ENCODE measurements at places on chromosomes 5 and 9. TPM values are rescaled to one million over a fixed set of nuclear protein-coding genes. Genes with fewer than 3 reads are reported as not detected.
A peak's percentile ranks its signal among the peaks of the same experiment; 100 is the strongest.

DNA sequence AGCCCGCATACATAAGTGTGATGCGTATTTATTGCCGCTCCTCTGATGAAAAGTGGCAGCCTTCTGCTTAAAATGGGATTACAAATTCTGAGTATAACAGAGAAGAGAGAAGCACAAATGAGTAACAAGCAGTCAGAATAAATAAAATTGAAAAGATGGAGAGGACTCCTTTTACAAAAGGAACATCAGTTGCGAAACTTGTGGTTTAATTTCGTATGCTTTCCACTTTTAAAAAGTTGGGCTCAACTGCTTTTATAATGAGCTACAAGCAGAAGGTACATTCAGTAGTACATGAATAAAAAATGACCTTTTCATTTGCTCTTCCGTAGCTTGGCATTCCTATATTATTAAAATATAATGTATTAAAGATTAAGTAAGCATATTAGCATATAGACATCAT is 320.0 kb downstream of the FBXL17 start:
- DNase-seq: peak; percentile 35

DNA sequence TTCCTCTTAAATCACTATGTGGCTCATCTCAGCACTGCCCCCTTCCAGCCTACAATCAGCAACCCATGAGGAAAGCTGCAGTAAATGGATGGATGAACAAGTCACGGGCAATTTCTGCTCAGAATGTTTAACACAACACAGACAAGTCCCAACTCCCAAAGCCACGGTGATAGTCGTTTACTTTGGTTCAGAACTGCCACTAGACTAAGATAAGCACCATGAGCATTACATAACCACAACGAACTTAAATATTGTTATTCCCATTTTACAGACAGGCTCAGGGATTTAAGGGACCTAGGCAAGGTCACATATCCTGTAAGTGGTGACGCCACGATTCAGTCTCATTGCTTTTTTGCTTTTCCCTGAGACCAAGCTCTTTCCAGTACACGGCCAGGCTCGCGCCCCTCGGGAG is 2.0 kb upstream of the SMIM27 start:
- peak; percentile 10 for DNase-seq

- no peak for DNase-seq
Measured at GRCh38 chr5:100904259-100904861, 1.3 kb upstream of the ST8SIA4 start.

The RASEF gene
- total RNA-seq: 0.09 TPM

GRCh38 chr9:69718218-69718617 is 41.6 kb downstream of the PTAR1 start:
- DNase-seq: no peak

DNA sequence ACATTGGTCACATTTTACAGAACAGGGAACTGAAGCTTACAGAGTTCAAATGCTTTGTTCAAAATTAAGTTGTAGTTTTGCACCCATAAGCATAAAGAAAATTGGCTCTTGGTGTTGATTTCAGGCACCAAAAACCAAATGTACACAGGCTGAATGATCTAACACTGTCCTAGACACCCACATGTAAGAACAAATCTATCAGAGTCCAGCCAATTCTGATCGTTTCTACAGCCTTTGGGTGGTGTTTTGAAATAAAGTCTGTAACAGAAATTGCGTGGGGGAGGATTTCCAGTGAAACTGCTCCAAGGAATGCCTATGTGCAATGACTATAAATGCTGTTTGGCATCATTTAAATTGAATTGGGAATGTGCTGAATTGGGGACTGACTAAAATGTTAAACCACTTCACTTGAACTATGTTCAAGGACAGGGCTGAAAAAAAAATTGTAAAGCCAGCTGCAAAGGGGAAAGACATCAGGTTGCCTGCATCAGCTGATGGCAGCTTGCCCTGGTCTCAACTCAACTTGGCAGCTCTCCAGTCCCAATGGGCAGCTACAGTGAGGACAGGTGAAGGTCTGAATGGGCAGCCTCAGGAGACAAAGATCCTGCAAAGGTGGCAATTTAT is 92.2 kb upstream of the TRPC7 start:
- no peak for DNase-seq

The ADAMTSL2 gene
- total RNA-seq: 0.06 TPM

The CCNO gene
- total RNA-seq: 2.6 TPM

The SPRY4 gene
- total RNA-seq: 35.6 TPM

DNA sequence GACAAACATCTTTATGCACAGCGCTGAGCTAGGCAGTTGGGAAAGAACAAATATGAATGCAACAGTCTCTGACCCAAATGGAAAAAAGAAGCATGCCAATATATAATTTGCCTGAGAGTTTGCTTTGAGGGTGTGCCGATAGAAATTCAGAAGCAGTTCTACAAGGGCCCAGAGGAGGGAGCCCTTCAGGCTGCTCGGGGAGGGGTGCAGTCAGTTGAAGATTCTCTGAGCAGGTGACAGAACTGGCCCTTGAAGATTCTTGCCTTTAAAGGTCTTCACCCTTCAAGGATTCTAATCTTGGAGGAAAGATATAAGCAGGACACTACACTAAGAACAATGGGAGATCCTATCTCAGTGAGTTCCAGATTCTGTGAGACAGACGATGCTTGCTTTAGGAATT is 3.7 kb upstream of the PAPPA start:
- DNase-seq: peak; percentile 79

DNA sequence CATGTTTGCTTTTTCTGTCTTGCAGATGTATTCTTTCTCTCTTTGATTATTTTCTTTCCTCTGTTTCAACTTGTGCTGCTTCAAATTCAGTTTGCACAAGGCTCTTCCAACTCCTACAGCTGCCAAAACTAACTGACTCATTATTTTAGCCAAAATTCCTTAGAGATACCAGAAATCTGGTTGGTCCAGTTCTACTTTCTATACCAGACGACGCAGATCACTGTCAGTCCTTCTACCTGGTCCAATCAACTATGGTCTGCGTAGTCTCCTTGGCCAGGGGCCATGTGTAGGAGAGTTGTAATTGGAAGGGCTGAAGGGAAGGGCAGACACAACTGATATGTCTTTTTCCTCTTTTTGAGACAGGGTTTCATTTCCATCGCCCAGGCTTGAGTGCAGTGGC is 51.9 kb upstream of the JAK2 start:
- no peak for DNase-seq

The SERINC5 gene
- total RNA-seq: 21.0 TPM

The TMC1 gene
- total RNA-seq: 0.75 TPM

DNA sequence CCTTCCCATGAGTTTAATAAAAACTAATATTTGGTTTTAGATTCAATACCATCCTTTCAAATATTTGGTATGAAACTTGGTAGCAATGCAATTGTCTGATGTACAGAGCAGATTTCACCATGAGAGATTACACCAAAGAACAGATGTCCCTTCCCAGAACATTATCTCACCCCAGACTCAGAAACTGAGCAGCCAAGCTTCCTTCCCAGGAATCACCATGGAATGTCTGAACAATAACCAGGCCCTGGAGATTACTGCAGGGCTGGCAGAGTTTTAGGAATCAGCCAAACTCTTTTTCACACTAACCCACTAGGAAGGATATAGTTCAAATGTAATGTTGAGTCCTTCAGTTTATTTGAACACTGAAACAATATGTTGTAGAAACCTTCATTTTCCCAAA is 23.9 kb downstream of the CLTA start:
- no peak for DNase-seq

The PCDHB3 gene
- total RNA-seq: 2.6 TPM

The LECT2 gene
- not detected for total RNA-seq

DNA sequence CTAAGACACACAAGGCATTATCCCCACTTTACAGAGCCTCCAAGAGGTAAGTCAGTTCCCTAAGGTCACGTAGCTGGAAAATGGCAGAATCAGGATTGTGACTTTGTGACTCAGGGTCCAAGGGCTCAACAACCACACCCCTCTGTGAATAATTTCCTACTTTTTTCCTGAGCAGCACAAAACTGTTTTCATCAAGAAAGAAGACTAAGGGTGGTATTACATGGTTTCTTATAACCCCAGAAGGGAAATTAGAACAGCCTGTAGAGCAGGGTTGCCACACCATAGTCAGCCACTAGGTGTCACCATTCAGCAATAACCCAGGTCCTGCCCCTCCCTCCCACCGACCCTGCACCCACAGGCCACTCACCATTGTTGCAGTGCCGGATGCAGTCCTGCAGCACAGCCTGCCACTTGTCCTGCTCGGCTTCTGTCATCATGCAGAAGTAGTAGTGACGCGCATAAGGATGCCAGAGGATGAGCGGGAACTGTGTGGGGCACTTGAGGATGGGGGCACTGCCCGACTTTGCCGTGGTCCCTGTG is 72.1 kb downstream of the LRSAM1 start:
- DNase-seq: peak; percentile 52

The PLAC8L1 gene
- 1.9 TPM for total RNA-seq

DNA sequence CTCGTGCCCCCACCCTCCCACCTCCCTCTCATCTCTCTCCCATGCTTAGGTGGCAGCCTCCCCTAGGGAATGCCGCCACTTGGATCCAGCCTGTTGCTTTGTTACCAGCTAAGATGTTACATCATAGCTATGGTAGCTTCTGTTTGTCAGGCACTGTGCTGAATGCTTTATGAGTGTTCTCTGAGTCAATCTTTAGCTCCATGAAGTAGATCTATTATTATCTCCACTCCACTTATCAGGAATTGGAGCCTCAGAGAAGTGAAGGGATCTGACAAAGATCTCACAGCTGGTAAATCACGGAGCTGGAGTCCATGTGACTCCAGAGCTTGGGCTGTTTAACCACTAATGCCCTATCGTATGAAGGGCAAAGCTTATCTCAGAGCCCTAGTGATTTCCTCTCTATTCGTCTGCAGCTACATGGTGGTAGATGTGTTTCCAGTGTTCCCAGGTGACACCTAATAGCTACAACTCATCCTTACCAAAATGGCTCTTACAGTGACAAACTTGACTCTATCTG is 54.1 kb downstream of the GARNL3 start:
- DNase-seq: peak; percentile 24

DNA sequence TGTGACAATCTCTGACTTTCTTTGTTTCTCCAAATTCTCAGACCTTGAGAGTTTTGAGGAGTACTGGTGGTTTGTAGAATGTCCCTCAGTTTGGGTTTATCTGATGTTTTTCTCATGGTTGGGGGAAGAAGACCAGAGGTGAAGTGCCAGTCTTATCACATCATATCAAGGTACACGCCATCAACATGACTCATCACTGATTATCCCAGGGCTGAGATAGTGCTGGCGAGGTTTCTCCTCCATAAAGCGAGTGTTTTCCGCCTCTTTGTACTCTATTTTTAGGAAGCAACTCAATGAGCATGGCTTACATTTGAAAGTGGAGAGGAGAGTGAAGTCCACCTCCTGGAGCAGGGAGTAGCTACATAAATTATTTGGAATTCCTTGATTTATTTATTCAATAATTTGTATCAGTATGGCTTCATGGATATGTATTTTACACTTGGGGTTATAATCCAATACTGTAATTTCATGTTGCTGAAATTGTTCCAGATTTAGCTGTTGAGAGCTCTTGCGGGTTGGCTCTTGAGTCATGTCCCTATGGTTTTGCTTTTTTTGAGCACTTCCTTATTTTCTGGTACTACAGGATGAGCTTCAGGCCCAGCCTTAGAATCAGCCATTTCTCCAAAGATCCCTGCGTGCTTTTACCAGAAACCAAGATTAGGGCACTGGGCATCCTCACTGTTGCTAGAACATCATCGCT is 23.9 kb downstream of the DCANP1 start:
- no peak for DNase-seq

DNA sequence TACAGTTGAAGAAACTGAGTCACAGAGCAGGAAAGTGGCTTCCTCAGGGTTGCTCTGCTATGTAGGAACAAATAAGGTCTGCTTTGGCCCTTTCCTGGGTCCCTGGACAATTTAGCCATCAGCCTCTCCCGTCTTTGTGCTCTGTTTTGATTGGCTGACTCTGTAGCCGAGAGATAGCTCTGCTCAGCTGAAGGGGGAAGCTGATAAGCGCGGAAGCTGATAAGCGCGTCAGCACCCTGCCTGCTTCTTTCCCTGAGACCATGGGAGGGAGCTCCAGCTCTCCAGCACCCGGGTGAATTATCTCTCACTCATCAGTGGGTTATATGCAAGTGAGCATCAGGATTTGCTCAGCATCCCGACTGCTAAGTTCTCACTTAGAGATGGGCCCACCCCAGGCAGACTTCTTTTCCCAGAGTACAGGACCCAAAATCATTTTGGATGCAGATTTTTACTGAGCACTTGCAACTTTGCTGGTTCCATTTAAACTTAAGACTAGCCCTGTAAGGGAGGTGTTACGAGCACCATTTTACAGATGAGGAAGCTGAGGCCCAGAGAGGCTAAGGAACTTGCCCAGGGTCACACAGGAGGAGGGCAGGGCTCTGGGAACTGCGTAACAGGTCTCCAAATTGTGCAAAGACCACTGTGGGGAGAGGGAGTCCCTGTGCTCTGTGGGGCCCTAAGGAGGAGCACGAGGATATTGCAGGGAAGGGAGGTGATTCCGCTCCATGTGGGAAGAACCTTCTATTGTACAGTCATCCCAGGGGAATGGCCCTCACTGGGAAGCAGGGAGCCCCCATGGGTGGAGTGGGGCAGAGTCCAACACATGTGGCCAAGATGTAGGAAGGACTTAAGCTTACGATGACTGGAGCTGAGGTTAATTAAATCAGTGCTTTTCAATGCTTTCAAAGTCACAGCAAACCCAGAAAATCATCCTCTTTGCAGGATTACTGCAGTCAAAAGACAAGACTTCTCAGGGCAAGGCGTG is 83.7 kb upstream of the ORM1 start:
- peak; percentile 31 for DNase-seq

GRCh38 chr5:1652873-1653697 is 129.3 kb upstream of the LPCAT1 start:
- peak; percentile 42 for DNase-seq

DNA sequence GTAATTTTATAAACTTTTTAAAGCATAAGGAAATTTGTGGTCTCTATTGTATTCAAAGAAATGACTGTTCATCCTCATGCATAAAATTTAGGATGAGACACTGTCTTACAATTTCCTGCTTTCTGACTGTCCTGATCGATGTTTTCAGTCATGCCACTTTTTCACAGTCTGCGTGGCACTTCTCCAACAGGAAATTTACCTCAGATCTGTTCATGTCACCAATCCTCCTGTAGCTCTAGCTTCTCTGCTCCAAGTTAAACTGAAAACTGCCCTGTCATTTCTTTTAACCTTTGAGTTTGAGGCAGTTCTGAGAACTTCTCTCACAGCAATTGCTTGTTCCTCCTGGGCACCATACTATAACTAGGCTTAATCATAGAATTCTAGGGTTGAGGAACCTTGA is 455.1 kb downstream of the EFNA5 start:
- DNase-seq: peak; percentile 71

- DNase-seq: no peak
Measured at GRCh38 chr5:95446560-95447221, 55.5 kb downstream of the FAM81B start.

- peak; percentile 19 for DNase-seq
Measured at GRCh38 chr5:123035918-123036390, 571 bp downstream of the PPIC start.

The IL17B gene
- total RNA-seq: not detected

GRCh38 chr9:124220946-124221451 is 36.8 kb upstream of the NEK6 start:
- peak; percentile 21 for DNase-seq

The STKLD1 gene
- 0.52 TPM for total RNA-seq

The EXOC3 gene
- 46.7 TPM for total RNA-seq

- DNase-seq: no peak
Measured at GRCh38 chr5:99675974-99676373, 747.2 kb upstream of the CHD1 start.

All from A673 (cell line).